ENCODE measurements at places on chromosomes 5 and 9.

DNA sequence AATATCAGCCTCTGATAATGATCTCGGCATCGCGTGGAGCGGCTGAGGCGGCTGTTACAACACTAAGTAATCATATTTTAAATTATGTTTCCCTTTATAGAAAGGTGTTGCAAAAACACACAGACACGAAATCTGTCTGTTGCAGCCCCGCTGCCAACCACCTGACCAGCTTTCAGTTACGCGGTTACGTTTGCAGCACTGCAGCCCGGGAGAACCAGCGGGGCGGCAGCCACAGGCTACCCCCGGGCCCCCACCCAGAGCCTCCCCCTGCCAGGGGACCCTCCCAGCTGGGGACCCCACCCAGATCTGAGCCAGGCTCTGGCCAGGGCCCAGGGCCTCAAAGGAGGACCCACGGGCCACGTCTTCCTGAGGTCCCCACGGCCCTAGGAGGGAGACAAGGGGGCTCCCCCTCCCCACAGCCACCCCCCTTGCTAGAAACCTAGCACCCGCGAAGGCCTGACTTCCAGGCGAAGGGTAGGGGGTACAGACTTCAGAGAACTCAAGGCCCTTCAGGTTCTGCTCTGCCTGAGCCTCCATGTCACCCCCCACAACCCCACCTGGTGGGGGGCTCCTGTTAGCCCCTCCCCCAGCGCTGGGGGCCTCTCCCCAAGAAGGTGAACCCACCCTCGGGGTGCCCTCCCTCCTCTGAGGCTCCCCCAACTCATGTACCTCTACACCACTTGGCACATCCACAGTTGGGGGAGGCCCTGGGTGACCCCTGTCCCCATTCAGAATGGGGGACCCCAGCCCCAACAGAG lies 6.0 kb downstream of the NACC2 start:
- no peak for DNase-seq

DNA sequence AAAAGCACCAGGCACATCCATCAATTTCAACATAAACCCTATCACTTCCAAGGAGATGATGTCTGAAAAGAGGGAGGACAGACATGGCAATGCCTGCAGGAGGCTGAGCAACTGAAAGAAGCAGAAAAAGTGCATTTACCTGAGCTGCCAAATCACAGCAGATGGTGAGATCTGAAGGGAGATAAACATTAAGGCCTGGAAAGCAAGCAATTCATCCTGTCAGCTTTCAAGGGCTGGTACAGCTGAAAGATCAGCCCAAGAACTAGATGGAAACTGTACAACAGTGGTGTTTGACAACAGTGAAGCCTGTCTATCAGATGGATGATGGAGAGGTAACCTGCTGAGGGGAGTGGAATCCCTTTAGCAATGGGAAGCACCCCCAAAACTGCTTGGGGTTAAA lies 433.2 kb upstream of the ZNF608 start:
- DNase-seq, result no peak

DNA sequence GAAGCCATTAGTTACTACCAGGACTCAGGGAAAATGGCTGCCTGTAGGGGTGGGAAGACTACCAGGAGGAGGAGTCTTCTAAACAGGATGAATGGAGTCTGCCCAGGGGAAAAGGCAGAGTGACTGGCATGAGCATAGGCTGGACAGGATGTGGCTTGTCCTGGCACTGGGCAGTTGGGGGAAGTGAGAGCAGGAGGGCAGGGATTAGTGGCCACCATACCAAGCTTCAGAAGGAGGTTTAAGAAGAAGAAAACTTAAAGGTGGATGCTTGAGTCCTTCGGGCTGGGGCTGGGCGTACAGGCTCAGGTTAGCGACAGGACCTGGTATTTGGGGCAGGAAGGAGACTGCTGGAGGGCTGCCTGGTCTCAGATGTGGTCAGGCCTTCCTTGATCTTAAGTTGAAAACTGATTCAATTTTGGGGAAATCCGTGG lies 5.0 kb upstream of the NSD1 start:
- no peak for DNase-seq

- DNase-seq, result no peak
These were observed 36.2 kb downstream of the PTCD2 start for GRCh38 chr5:72356361-72356760.

DNA sequence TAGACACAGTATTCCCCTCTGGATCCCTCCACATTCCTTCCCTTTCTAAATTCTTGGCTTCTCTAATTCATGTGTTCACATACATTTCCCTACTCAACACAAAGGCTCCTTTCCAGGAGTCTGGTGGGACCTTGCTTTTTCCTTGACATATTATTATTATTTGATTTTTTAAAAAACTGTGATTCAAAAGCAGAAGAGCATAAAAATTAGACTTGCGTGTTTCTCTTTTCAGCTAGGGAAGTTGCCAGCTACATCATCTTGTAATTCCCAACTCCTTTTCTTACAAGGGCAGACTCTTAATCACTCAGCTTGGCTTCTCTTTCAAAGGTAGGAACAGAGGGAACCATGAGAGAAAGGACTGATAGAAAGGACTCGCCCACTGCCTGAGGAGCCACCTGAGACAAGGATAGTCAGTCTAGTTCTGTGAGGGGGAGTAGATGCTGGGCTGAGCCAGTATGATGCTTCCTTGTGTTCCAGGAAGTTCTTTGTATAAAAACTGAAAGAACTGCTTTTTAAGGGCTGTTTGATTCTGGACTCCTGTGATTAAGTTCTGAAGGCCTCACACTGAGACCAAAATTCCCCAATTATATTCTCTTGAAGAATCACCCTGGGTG lies 51.0 kb upstream of the DPYSL3 start:
- no peak for DNase-seq

DNA sequence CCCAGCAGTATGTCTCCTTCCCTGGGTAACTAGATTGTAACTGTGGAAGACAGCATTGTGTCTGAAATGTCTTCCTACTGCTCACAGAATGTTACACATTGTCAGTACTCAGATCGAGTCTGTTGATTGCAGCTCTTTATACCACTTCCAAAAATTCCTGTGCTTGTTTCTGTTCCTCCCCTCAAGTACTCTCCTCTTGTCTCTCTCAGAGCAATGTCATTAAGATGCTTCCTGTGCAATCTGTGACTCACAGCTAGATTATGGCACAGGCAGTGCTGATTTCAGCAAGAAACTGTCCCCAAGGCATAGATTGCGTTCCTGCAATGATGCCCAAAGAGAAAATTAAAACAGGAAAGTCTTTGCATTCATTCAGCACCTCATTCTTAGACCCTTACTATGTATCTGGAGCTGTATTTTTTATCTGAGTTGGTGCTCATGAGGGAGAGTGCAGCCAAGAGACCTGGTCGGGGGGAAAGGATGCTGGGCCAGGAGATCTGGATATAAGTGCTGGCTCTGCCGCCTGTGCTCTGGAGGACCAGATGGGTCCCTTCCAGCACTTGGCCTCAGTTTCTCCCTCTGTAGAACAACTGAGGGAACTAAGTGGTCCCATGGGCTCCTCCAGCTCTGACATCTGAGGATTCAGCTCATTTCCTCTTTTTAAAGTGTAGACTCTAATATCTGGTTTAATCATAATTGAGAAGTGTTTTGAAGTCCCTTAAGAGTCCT lies 40.8 kb upstream of the GNPDA1 start:
- DNase-seq, result no peak

GRCh38 chr5:170821257-170821800 lies 37.8 kb downstream of the GABRP start:
- no peak for DNase-seq

- DNase-seq, result no peak
These were observed 70.6 kb downstream of the DCP2 start for GRCh38 chr5:113047234-113047633.

DNA sequence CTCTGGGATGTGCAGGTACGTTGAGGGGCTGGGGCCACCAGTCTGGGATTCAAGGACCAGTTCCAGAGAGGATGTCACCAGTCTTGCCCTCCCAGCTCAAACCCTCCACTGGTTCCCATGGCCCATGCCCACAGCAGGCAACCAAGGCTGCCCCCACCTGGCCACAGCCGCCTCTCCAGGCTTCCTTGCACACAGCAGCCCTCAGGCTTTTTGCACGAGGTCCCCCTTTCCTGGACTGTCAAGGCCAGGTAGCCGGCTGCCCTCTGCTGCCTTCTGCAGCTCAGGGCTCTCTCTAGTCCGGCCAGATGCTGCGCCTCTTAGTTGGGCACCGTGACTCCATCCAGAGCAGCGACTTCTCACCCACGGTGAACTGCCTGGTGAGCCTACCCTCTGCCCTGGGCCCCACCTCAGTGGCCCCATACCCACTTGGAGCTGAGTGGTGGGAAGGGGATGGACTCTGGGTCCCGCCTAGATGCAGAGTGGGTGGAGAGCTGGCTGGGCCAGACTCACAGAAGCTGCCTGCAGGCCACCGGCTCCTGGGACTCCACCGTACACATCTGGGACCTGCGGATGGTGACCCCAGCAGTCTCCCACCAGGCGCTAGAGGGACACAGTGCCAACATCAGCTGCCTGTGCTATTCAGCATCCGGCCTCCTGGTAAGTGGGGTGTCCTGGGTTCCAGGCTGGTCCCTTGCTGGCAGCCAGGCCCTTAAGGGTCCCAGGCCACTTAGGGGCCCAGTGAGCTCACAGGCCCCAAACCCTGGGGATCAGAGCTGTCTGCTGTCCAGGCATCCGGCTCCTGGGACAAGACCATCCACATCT lies 2.9 kb downstream of the WDR38 start:
- no peak for DNase-seq

Data from stimulated activated CD8-positive, alpha-beta memory T cell treated with anti-CD3 and anti-CD28 coated beads, Interleukin-7, amount 100 ng/mL, for 1 hour (primary cell).